DMS153 (cell line): ENCODE measurements at places on chromosomes 13 and 19.

- DNase-seq, result no peak
These were observed at the start of gene KDELR1 for GRCh38 chr19:48391100-48392005. KDELR1 (minus strand) TSS chr19:48391551; CDS start chr19:48391358, 193 bp downstream.

DNA sequence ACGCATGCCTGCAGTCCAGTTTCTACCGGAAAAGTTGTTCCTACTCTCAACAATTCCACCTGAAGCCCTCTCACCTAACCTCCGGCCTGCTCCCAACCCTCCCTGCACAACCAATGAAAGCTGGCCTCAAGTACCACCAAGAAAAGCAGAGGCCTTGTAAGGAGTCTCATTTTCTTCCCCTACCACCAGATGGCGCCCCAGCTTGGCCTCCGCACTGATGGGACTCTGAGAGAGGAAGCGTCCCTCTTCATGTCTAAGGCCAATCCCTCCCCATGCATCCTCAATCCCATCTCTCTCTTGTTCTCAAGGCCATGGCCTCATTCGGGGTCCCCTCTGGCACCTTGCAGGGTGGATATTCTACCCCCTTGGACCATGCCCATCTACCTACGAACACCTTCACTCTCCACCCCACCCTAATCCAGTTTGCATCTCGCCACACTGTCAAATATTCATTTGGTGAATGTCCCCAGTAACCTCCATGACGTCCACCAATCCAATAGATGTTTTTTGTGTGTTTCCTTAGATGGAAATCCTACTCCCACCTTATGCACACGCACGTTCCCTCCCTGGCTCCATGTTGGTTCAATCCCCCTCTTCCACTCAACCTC lies 412.8 kb downstream of the ZNF536 start:
- no peak for DNase-seq

DNA sequence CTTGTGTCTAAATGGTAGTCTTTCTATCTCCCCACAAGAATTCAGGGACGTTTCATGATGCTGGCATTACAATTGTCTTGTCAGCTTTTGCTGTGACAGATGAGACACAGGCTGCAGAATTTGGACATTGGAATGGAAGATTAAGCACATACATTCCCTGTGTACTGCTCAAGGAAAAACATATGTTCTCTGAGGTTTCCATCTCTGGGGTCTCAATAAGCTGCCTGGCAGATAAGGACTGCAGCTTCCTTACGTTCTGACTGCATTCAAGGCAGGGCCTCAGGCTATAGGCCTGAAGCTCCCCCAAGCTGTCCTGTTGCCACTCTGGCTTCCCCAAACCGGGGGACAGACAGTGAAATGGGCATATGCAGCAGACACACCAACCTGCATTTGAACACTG lies 91.3 kb upstream of the KL start:
- DNase-seq, result no peak

DNA sequence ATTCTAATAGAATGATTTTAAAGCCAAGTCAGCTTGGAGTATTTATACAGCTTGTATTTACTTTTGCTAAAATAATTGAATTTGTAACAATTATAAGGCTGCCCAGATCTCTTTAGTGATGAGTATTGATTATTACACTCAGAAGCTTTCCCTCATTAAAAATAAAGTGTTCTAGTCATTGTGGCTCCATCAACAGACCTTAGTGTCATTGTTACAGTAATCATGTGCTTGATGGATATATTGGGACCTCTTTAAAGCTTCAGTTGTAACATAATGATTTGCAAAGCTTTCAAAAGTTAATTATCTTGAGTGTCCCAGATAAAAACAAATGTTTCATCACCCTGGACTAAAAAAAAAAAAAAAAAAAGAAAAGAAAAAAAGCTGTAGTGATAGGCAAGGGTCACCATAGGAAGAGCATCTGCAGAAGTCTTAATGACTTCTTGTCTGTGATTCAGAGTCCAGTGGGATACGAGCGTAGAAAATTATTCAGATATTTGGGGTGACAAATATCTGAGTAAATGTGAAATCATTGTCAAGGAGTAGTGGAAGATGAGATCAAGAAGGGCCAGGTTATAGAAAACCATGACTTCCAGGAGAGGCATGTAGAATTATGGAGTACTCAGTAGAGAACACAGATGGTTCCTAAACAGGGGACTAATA lies 369.6 kb downstream of the DCT start:
- no peak for DNase-seq

DNA sequence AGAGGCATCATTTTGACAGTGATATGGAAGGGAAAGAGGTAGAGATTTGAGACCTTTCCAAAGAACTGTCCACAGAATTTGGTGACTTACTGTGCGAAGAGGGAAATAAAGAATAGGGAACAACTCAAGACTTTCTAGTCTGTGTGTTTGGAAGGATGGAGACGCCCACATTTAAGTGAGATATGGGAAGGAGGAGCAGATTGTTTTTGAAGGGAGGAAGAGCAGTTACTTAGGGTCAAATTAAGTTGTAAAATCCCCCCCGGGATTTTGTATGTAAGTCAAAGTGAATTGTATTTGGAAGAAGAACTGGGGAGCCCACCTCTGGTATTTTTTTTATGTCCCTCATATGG lies 1.2 kb downstream of the USPL1 start:
- no peak for DNase-seq

GRCh38 chr19:4367781-4368127 lies 24.4 kb downstream of the MPND start:
- DNase-seq, result no peak

DNA sequence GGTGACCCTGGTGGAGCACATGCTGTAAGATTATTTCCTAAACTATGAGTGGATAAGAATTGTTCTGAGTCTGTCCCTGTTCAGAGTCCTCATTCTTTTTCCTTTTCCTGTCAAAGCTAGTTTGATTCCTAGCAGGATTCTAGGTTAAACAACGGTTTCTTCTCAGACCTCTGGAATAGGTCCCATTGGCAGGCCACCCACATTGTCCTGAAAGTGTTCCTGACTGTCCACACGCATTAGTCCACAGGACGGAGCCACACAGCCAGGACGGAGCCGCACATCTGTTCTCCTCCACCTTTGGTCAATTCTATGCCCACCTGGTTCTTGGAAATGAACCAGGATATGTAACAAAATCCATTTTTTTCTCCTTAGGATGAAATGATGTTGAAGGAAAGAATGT lies 46.1 kb downstream of the ANKRD10 start:
- DNase-seq, result no peak

DNA sequence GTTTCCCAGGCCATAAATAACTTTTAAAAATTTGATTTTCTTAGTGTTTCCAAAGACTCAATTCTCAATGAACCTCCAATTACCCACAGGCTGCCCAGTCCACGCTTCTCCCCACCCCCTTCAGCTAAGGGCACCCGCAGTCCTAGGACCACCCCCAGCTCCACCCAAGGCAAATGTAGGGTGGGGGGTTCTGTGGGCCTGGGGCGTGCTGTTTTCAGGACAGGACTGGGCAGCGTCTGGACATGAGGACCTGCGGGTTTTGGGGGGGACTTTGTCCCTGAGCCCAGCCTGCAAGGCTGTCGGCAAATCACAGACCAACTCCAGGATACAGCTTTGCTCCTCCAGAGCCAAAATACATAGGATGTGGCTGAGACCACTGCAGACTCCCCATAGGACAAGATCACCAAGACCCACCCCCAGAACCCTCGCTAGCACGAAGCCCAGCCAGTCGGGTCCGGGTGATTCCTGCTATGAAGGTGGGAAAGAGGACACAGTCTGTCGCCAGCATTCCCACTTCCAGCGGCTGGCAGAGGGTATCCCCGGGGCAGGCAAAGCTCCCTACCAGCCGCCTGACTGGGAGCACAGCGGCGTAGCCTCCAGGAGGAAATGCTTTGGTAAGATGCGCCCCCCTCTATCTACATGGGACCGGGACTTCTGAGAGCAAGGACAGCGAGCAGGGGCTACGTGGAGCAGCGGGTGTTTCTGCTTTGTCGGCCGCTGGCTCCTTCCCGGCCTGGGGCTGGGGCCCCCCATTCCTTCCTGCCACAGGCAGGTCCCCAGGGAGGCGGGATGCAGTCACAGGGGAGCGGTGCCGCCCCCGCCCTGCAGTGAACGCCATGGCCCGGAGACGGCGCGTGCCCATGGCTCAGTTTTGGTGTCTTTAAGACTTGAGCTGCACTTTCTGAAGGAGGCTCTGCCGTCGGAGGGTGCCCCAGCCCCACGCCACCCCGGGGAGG lies 1.6 kb upstream of the TIMM13 start:
- DNase-seq, result no peak

DNA sequence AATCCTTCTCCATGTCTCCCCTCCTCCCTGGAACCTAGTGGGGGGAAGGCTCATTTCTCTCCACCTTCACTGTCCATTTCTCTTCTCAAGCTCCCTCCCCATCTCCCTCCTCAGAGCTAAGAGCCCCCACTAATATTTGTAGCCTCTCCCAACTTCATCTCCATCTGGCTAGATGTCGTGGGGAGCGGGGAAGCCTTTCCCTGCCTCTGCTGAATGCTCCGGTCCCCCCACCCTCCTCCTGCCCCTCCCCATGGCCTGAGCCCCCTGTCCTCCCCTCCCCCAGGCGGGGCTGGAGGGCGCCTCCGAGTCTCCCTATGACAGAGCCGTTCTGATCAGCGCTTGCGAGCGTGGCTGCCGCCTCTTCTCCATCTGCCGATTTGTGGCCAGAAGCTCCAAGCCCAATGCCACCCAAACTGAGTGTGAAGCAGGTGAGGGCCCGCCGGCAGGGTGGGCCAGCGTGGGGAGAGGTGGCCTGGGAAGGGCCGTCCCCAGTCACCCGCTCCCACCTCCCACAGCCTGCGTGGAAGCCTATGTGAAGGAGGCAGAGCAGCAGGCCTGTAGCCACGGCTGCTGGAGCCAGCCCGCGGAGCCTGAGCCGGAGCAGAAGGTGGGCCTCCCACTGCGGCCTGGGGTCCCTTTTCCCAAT lies 1.0 kb downstream of the TMEM59L start:
- DNase-seq, result no peak

DNA sequence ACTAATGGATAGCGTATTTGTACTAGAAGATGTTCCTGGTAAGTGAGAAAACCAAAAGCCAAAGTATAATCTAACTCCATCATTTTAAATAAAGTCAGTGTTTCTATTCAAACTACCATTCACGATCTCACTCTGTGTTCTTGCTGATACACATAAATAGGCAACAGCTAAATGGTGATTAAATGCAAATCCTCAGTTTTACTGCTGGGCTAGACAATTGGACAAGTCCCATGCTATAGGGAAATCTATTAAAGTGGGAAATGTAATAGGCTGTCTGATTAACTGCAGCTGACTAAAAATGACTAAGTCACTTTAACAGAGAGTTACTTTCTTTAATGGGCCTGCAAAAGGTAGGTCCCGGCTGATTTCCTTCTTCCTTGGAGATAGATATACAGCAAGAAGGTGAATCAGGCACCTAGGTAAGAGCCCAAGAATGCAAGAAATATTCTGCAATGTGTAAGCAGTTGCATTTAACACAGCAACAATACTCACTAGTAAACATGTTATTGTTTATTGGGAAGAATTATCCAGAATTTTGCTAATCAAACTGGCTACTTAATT lies 298.4 kb downstream of the SLITRK6 start:
- DNase-seq, result no peak

GRCh38 chr13:44015811-44016210 lies 136.1 kb downstream of the LACC1 start:
- DNase-seq, result no peak

DNA sequence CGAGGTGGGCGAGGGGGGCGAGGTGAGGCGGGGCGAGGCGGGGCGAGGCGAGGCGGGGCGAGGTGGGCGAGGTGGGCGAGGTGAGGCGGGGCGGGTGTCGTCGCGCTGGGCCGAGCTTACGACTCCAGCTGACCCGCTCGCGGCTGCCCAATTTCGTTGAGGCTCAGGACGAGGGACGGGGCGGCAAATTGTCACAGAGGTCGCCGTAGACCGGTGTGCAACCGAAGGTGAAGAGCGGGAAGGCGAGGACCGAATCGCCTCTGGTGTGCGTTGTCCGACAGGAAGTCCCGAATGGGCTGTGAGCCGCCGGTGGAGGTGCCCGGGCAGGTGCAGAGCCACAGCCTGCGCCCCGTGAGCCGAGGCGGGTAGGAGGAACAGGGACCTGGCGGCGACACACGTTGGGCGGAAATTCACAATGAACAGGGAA lies at the start of gene LACC1:
Gene LACC1, plus strand, starts transcription at position 150 of the 427 bp plus-strand sequence. CDS start 1,082 bp downstream, outside the sequence.
- peak; percentile 35 for DNase-seq

DNA sequence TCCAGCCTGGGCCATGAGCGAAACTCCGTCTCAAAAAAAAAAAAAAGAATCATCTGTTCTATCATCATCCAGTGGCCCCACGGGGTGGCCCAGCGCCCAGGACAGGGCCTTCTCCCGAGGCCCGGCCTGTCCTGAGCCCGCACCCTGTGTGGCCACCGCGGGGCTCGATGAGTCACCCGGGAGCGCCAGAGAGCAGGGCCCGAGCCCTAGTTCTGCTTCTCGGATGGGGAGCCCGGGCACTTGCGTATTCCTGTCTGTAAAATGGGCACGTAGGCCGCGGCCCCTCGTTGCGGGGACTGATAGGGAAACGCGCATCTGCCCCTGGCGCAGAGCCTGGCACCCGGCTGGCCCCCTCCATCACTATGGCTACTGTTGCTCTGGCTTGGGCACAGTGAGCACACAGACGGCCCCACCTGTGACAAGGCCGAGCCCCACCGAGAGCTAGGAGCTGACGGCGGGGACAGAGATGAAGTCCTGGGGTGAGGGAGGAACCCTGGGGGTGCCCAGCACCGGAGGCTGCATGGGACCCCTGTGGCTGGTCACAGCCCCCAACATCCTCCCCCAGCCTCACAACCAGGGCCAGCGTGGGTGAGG lies 21.3 kb upstream of the UQCR11 start:
- DNase-seq, result no peak

GRCh38 chr19:48994035-48994386 lies 324 bp downstream of the RUVBL2 start:
- DNase-seq, result no peak

- DNase-seq, result no peak
These were observed 233.6 kb downstream of the PCDH9 start for GRCh38 chr13:66996503-66996902.

DNA sequence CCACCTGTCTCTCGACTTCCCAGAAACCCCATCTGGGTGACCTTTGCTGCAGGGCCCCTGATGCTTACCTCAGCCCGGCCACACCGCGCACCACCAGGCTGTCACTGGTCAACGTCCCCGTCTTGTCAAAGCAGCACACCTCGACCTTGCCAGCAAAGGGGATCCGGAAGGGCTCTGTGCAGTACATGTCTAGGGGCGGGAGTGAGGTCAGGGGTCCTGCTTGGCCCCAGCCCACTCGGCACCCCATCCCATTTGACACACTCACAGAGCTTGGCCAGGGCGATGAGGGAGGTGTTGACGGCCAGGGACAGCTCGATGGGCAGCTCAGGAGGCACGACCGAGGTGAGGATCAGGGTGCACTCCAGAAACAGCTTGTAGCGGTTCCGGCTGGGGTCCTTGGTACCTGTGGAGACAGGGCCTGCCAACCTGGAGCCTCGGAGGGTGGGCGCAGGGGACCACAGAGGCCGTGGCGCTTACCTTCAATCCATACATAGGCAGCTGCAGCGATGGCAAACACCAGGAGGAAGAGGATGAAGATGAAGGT lies 8.4 kb downstream of the ATP13A1 start:
- DNase-seq, result no peak

DNA sequence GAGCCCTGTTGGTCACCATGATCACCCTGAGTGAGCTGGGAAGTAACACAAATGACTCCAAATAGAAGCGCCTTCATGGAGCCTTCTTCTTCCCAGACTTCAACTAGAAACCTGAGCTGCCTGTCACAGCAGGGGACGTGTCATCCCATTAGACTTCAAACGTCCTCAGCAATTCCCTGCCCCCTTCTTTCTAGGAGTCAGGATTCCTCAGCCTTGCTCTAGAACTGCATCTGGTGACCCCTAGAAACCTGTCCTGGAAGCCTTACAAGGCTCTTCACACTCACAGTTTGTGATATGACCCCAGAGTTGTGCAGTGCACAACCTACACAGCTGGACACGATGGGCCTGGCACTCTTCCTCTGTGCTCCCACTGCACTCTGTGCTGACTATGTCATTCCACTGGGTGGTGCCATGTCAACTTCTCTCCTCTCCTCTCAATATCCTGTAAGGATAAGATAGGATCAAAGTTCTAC lies 23.6 kb upstream of the TTYH1 start:
- no peak for DNase-seq
